ENCODE measurements at places on chromosomes 5 and 9. TPM values are rescaled to one million over a fixed set of nuclear protein-coding genes. Genes with fewer than 3 reads are reported as not detected.
A peak's percentile ranks its signal among the peaks of the same experiment; 100 is the strongest.

- no peak for DNase-seq
Measured at GRCh38 chr5:57298985-57299491, 125.2 kb downstream of the GPBP1 start.

GRCh38 chr5:127950707-127951391 is 132.7 kb upstream of the SLC12A2 start:
- DNase-seq, result no peak

DNA sequence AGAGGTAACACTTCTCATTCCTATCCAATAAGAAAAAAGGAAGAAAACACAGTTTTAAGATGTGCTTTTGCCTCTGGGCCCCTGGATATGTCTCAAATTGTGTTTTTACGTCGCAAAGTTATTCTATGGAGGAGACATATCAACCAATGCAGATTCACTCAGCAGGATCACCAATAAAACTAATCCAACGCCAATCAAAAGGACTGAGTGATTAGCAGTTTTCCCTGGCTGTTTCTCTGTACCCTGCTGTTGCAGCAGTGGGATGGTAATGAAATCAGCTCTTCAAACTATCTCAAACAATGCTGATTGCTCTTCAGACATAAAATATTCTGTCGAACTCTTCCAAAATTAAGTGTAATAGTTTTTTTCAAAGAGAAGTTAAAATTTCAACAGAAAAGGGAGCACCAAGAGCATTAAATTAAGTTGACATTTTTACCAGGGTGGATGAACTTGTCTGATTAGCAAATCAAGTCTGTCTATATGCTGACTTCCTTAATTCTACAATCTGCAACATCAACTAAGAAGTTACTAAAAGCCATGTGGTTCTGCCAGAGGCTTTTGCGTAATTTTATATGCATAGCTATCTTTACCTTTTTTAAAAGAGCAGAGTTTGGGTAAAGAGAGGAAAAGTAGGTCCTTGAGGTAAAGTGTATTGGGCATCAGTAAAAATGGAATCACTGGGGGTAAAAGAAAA is 9.7 kb upstream of the HK3 start:
- no peak for DNase-seq

GRCh38 chr5:35717718-35718117 is 100.1 kb downstream of the SPEF2 start:
- DNase-seq, result no peak

SMAD5 gene
- total RNA-seq, result 60.3 TPM

GPR151 gene
- not detected for total RNA-seq

- DNase-seq, result peak; percentile 70
Measured at GRCh38 chr9:121708768-121709488, 57.5 kb downstream of the DAB2IP start.

DNA sequence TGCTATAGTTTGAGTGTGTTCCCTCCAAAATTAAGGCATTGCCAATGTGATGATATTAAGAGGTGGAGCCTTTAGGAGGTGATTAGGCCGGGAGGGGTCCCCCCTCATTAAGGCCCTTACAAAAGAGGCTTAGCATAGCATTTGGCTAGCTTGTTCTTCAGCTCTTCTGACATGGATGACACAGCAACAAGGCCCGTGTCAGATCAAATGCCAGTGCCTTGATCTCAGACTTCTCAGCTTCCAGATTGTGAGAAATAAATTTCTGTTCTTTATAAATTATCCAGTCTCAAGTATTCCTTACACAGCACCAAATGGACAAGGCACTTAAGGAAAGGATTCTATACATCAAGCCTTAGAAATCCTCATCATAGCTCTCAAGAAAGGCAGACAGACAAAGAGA is 31.8 kb downstream of the SLC38A9 start:
- no peak for DNase-seq

GRCh38 chr5:135833961-135834638 is 363 bp upstream of the SLC25A48 start:
- DNase-seq, result no peak

GRCh38 chr9:75265525-75265972 is 177.2 kb downstream of the OSTF1 start:
- DNase-seq, result no peak

- DNase-seq, result no peak
Measured at GRCh38 chr5:103598997-103599566, 36.5 kb upstream of the NUDT12 start.

GRCh38 chr5:106875591-106876297 is 795.0 kb downstream of the EFNA5 start:
- DNase-seq, result no peak

- DNase-seq, result no peak
Measured at GRCh38 chr9:74379718-74380117, 117.4 kb upstream of the RORB start.

FAM78A gene
- 3.0 TPM for total RNA-seq

DNA sequence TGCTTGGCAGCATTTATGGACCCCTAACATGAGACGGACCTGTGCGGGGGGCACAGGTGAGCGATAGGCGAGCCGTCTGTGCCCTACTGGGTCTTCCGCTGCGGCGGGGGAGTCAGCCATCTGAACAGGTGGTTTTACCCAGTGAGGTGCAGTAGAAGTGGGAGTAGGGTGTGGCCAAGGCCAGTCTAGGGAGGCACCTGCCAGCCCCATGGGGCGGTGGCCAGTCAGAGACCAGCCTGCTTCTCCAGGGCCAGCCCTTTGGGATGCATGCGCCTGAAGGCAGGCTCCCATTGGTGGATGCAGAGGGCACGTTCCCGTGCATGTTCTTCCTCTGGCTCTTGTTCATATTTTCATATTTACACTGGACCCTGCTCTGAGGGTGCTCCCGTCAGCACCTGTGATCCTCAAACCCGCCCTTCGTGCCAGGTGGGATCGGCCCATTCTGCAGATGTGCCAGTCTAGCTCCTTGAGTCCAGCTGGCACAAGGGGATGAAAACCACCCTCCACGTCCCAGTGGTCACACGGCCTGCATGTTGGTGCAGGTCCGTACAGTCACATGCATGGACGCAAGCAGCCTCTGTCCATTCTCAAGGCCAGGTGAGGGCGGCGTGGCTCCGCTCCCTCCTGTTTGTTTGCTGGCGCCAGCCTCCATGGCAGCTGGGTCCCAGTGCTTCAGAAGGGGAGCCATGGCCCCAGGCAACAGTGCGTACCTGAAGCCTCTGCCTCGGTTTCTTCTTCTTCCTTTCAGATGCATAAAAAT is 9.0 kb downstream of the COL5A1 start:
- peak; percentile 65 for DNase-seq

FOXD4L5 gene
- total RNA-seq, result not detected

PKN3 gene
- total RNA-seq, result 3.2 TPM

DNA sequence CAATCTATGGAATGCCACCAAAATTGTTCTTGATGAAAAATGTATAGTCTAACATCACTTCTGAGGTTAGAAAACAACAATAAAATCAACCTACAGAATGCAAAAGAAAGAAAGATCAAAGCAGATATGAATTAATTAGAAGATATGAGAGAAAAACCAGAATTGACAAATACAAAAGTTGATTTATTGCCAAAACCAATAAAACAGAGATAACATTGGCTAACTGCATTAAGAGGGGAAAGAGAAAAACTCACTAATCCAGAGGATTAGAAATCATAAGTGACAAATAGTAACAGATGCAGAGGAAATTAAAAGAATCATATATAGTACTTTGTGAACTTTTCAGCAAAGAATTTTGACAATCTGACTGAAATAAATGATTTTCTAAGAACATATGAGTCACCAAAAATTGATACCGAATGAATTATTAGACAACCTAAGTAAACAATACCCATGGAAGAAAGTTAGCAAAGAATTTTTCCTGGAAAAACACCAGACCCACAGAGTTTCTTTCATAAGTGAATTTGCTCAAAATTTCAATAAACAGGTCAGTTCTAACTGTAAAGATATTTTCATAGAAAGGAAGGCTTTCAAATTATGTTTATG is 167.7 kb downstream of the AOPEP start:
- no peak for DNase-seq

LOX gene
- 6.8 TPM for total RNA-seq

CATSPER3 gene
- total RNA-seq, result not detected

PCA3 gene
- under 0.01 TPM for total RNA-seq

- no peak for DNase-seq
Measured at GRCh38 chr5:123505633-123506032, 6.3 kb upstream of the CSNK1G3 start.

GRCh38 chr5:114237766-114238165 is 124.1 kb upstream of the KCNN2 start:
- DNase-seq, result no peak
